ENCODE measurements at places on chromosomes 2 and 18.

DNA sequence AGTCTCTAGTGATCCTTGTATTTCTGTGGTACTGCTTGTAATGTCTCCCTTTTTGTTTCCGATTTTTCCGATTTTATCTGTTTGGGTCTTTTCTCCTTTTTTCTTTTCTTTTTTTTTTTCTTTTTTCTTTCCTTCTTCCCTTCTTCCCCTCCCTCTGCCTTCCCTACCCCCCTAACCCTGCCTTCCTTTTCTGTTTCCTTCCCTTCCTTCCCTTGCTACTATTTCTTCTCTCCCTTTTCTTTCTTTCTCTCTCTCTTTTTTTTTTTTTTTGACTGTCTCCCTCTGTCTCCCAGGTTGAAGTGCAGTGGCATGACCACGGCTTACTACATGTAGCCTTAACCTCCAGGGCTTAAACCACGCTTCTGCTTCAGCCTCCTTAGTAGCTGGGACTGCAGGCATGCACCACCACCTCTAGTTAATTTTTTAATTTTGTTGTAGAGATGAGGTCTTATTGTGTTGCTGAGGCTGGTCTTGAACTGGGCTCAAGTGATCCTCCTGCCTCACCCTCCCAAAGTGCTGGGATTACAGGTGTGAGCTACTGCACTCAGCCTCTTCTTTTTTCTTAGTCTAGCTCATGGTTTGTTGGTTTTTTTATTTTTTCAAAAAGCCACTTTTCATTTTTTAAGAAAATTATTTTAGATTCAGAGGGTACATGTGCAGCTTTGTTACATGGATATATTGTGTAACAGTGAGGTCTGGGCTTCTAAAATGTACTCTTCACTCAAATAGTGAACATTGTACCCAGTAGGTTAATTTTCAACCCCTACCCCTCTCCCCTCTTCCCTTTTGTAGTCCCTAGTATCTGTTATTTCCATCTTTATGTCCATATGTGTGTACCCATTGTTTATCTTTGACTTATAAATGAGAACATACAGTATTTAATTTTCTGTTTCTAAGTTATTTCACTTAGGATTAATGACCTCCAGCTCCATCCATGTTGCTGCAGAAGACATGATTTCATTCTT is 24.7 kb downstream of the CCDC138 start:
- no peak for DNase-seq

GRCh38 chr2:72952110-72952823 is 34.9 kb downstream of the EMX1 start:
- DNase-seq, result no peak

DNA sequence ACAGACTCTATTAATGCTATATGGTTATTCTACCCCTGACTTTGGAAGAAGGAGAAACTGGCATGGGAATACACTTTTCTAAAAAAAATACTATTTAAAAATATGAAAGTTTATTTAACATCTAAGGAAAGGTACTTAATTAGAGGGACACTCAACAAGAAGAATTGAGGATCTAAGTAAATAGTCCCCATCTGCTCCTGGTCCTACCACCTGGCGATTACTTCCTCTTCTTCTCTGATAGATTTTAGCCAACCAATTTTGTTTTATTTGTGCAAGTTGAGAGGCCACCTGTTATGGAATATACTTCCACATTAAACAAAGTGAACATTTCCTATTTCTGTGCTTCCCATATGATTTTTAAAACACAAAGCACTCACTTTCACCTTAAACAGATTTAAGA is 111.7 kb downstream of the BCL2 start:
- no peak for DNase-seq

DNA sequence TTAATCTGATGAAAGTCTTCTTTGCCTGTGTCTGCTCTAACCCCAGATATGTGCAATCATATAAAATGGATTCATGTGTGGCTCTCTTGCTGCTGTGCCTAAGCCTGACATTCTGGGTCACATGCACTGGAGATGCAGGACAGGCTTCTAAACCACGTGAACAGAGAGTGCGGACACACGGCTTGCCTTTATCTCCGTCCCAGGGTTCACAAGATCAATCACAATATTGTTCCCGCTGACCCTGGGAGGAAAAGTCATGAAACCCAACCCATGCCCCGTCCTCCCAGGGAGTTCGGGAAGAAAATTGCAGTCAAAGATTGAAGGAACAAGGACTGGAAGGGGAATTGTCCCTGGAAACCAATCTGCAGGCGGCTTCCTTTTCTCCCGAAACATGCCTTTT is 74.8 kb downstream of the VAPA start:
- DNase-seq, result no peak
